T-cell (primary cell): ENCODE measurements at places on chromosomes 3 and 15. TPM values are rescaled to one million over a fixed set of nuclear protein-coding genes. Genes with fewer than 3 reads are reported as not detected.

GRCh38 chr3:21979706-21980105, 228.7 kb upstream of the ZNF385D start:
- DNase-seq, result no peak

DNA sequence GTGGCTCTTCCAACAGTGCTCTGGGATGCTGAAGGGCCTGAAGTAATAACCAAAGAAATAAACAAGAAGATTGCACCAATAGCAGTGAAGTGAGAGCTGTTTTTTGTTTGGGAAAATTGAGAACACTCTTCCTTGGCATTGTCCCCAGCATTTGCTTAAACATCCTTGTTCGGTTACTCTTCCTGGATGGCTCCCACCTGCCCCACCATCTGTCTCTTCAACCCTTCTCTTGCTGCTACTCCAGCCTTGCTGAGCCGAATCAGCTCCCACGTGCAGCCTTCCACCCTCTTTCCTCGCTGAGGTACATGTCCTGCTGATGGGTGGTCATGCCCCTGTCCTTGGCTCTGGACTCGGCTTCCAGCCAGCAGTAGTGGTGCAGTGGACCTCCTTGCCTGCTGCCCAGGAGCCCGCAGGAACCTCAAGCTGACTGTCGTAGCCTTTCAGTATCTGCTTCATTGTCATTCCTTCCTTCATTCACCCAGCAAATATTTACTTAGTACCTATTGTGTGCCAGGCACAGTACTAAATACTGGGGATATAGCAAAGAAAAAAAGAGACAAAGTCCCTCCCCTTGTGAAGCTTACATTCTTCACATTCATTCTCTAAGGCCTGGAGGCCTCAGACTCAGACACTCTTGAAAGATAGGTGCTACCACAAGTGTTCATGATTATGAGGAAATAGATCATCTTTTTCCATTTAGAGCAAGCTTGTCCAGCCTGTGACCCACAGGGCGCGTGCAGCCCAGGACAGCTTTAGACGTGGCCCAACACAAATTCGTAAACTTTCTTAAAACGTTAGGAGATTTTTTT, 17.1 kb upstream of the VILL start:
- DNase-seq, result no peak

- no peak for DNase-seq
Observed at GRCh38 chr3:127915937-127916493, 983 bp downstream of the KBTBD12 start.

GRCh38 chr15:40933517-40933902, 4.4 kb downstream of the DLL4 start:
- DNase-seq, result no peak

GRCh38 chr15:56272454-56272853, 28.8 kb upstream of the RFX7 start:
- no peak for DNase-seq

DNA sequence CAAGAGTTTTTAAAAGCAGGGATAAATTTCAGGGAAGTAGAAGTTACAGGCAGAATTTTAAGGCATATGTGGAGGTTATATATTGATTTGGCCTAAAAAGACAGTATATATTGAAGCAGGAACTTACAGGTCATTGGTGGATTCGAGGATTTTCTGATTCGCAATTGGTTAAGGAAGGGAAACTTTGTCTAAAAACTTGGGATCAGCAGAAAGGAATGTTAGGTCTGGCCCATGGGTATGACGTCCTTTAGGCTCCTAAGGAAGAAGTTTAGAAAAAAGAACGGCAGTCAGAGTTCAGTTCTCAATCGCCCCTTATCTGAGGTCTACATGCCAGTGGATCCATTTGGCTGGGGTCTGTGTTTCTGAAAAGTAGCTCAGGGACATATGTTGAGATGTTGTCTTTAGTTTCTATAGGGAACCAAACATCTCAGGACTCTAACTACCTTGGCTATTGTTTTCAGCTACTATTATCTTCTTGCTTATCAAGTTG, 33.2 kb upstream of the ACP3 start:
- DNase-seq, result no peak

DNA sequence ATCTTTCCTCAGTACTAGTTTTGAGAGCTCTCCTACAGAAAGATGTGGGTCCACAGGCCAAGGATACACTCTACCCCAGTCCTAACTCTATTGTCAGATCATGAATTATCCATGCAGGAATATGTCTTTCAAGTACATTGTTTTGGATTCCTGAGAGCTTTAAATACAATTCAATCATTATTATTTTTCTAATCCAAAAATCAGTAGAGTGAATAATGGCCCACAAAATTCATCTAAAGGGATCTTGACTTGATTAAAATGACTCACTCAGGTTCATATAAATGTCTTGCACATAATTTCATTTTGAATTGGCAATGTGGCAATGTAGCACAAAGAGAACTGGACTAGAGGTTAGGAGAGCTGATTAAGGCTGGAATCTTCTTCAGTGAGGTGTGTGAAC, 93.9 kb downstream of the ZPLD1 start:
- DNase-seq, result no peak

DNA sequence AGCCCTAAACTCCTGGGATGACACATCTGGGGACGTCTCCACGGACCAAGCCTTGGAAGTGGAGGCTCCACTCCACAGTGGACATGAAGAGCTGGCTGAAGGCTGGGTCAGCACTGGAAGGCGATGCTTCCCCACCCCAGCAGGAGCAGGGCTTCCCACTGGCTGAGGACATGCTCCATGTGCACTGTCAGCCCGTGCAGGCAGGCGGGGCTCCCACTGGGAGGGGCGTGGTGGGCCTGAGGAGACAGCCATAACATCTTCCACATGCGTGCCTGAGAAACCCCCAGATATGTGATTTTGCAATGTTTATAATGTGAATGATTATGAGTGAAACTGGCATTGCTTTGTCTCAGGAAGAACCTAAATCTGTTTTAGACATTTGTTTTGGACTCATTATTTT, 231.3 kb downstream of the KLF13 start:
- DNase-seq, result no peak

- no peak for DNase-seq
Observed at GRCh38 chr3:104536715-104537114, 830.0 kb upstream of the ALCAM start.

DNA sequence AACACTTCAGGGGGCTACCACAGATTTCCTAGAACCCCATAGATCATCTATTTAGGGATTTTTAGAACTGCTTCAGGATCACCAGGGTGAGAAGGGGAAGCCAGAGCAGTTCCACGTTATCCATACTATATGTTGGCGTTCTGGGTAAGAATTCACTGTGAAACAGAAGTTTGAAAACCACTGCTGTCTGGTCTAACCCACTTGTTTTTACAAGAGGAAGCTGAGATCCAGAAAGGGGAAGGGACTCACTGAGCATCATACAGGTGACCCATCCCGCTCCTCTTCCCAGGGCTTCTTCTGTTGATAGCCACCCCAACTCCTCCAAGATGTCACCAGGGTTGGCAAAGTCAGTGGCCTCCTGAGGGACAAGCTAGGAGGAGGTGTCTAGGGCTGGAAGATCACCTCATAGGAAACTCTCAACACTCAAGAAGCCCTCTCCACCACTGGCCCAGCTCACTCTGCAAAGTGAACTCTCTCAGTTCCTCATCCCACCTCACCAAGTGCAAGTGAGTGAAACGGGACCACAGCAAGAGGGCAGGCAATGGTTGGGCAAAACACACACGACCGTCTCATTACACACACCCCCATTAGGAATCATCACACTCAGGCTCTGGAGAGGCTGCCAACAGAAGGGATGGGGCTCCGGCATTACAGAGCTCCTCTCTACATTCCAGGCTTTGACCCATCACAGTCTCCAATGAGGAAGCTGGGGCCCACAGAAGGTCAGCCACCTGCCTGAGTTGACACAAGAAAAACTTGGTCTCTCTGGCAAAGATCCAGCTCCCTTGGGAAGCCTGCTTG, 1.8 kb downstream of the DAPK2 start:
- no peak for DNase-seq

DNA sequence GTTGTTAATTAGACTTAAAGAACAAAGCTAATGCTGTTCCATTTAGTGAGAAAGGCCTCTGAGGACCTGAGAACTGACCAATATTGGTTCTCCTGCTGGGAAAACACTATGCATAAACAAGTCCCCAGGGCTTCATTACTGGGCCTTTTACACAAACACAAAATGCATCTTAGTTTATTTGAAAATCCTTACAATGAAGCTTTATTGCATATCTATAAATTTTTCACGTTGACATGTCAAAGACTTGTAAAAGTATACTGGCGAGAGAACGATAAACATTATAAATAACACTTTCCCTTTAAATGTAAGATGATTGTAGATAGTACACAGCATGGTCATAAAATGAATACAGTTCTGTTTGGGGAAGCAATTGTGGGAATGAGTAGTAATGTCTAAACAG, 151.7 kb downstream of the ROBO2 start:
- DNase-seq, result no peak

DNA sequence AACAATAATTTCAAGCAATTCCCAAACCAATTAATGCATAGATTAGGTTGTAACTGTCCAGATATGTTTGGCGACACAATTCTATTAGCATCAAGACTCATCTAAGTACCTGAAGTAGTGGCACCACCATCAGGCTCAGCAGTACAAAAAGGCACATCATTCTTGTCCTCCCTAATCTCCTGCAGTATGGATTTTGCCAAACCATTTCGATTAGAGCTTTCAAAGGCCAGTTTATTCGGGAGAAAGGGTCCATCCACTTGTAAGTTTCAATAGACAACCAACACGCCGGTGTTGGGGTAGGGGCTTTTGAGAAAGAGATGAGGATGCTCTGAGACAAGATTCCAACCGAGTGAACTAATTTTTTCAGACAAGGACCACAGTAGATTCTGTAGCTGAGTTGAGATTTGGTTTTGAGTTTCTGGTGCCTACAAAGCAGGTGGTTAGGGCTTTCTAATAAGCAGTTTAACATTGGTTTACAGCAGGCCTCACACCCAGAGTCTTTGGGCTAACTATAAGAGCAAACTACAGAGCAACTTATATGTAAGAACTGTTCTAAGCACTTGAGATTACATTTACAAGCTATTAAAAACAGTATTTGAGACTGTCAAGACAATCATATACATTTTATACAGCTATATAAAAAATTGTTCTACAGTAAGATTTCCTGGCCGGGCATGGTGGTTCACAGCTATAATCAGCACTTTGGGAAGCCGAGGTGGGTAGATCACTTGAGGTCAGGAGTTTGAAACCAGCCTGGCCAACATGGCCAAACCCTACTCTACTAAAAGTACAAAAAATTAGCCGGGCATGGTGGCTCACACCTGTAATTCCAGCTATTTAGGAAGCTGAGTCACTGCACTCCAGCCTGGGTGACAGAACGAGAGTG, 4.5 kb downstream of the RPL22L1 start:
- no peak for DNase-seq

GRCh38 chr3:9019259-9019961, 56.1 kb upstream of the RAD18 start:
- DNase-seq, result no peak

DNA sequence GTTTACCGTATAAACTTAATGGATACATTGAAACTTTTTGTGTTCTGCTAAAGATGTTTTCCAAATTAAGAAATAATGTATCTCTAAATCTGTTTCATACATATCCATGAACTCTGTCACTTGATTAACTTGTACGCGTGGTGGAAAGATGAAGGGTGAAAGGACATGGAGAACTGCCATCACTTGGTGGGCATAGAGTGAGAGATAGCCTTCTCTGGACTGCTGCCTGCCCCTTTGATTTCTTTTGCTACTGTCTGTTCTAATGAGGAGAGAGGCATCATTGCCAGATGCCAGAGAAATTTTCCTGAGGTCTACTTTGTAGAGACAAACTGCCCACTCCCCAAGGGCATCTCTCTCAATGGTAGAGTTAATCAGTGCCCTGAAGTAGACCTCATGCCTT, 120.5 kb downstream of the SLMAP start:
- no peak for DNase-seq

DNA sequence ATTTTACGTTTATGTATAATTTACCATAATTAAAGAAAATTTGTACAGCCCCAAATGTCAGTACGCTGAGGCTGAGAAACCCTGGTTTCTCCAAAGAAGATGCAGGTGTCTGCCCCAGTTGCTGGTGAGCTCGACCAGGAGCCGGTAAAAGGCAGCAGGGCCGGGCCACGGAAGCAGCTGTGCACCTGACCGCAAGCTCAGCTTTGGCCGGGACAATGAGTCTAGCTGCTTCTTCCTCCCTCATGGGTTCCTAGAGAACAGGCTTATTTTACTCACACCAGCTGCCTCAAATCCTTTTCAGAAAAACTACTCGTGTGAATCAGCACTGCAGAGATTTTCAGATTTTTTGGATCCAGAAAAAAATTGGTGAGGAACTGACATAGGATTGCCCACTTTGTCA, 18.0 kb upstream of the ZXDC start:
- DNase-seq, result no peak

GRCh38 chr3:148848410-148848809, 16.7 kb upstream of the CPA3 start:
- DNase-seq, result no peak

DNA sequence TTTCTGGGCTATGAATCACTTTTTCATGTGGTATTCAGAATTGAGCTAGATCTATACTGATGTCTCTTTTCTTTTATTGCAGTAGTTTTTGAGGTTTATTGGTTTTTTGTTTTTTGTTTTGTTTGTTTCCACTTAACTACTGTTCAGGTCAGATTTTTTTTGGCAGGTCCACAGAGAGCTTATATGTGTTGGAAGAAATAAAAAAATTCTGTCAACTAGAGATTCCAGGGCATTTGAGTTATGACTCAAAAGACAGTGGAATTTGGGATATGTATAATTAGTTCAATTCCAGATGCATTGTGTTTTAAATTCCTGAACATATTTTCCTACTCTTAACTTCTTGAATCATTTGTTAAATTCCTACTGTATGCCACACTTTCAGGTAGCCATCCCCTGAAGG, 727.2 kb downstream of the SI start:
- no peak for DNase-seq

- no peak for DNase-seq
Observed at GRCh38 chr15:45729141-45729540, 94.3 kb downstream of the SQOR start.

GRCh38 chr15:72231833-72232478, 966 bp upstream of the PKM start:
- DNase-seq, result peak; percentile 75

GRCh38 chr3:54593653-54594052, 334.2 kb downstream of the LRTM1 start:
- no peak for DNase-seq

TRMT10C gene
- 27.5 TPM for total RNA-seq

ANKUB1 gene
- not detected for total RNA-seq

PTH1R gene
- 0.32 TPM for total RNA-seq

CYP19A1 gene
- total RNA-seq, result not detected

SPINT1 gene
- total RNA-seq, result 6.5 TPM

CPLX3 gene
- 0.16 TPM for total RNA-seq

OXNAD1 gene
- 103 TPM for total RNA-seq

RHOV gene
- not detected for total RNA-seq

TRPM1 gene
- not detected for total RNA-seq

MORC1 gene
- total RNA-seq, result not detected
